T1000 (cell line): ENCODE measurements at places on chromosomes 6 and 20.

GRCh38 chr20:59772373-59772705, 161.1 kb downstream of the SYCP2 start:
- DNase-seq: no peak

DNA sequence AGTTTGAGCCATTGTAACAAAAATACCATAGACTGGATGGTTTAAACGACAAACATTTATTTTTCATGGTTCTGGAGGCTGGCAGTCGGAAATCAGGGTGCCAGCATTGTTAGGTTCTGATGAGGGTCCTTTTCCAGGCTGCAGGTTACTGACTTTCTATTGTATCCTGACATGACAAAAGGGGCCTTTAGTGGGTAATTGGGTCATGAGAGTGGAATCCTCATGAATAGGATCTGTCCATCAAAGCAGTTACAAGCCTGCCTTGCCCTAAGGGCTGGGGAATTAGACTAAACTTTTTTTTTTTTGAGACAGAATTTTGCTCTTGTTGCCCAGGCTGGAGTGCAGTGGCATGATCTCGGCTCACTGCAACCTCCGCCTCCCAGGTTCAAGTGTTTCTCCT, 347.9 kb upstream of the TSHZ2 start:
- DNase-seq: no peak

DNA sequence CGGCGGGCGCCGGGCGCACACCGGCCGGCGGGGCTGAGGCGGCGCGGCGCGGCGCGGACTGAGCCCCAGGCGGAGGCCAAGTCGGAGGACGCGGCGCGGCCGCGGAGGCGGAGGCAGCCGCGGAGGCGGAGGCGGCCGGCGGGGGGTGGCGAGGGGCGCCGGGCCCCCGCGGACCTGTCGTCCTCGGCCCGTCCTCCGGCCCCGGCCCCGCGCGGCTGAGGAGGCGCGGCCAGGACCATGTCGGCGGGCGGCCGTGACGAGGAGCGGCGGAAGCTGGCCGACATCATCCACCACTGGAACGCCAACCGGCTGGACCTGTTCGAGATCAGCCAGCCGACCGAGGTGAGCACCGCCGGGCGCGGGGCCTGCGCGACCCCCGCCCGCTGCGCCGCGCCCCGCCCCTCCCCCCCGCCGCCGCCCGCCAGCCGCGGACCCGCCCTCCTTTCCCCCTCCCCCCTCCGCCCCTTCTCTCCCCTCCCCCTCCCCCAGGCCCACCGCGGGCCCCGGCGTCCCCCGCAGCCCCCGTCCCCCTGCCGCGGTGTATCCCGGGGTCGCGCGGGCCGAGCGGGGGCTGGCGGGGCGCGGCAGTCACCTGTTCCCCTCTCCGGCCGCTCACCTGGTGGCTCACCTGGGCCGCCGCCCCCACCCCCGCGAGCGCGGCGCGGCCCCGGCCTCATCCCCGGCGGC, at the start of gene AFDN:
Gene AFDN (plus strand): TSS at position 16 of the 687 bp plus-strand sequence. CDS start 222 bp downstream, at position 238.
- no peak for DNase-seq

DNA sequence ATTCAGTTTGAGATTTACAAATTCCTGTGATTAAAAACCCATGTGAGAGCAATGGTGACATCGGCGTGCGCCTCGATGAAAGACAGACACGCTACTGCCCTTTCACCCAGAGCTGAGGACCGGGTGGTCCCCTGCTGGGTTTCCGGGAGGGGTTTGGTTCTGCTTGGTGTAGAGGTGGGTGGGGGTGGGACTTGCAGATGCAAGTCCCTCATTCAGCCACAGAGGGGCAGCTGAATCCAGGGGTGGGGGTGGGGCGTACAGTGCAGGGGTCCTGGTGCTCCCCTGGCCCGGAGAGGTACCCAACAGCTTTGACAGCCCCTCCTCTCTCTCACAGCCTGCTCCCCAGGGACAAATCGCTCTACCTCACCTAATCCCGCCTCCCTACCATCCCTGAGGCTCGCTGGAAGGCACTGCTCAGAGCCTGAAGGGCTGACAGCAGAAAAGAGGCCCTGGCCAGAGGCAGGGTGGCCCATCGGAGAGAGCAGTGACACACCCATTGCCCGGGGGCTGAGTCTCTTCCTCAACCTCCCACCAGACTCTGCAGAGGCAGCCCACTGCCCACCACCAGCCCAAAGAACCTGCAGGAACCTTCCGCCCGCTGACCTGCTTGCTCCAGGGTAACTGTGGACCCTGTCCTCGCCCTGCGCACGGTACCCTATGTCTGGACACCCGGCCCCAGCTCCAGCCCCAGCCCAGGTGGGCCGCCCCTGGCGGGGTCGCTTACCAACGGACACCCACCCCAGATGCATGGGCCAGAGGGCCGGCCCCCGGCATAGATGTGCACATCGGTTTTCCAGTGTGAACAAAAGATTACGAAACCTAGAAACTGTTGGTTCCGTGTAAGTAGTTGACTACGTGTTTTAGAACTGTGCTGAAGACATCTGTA, 118.4 kb downstream of the JPH2 start:
- DNase-seq: no peak

GRCh38 chr20:23326774-23327173, 23.8 kb upstream of the NXT1 start:
- no peak for DNase-seq

DNA sequence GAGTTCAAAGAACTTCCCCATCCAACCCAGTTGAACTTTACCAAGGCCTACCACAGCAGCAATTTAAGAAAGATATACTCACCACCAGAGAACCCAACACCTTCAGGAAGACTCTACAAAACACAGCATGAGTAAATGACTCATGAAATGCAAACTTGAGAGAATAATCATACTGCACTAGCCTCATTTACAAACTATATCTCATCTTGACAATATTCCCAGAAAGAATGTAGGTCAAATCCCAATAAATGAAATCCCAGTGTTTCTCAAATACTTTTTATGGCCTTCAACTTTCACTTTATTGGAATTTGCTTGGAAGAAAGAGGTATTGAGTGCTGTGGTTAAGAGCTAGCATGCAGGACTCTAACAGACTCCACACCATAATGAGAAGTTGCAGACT, 60.0 kb downstream of the FYN start:
- no peak for DNase-seq

GRCh38 chr6:86537292-86537861, 400.0 kb upstream of the HTR1E start:
- DNase-seq: no peak

DNA sequence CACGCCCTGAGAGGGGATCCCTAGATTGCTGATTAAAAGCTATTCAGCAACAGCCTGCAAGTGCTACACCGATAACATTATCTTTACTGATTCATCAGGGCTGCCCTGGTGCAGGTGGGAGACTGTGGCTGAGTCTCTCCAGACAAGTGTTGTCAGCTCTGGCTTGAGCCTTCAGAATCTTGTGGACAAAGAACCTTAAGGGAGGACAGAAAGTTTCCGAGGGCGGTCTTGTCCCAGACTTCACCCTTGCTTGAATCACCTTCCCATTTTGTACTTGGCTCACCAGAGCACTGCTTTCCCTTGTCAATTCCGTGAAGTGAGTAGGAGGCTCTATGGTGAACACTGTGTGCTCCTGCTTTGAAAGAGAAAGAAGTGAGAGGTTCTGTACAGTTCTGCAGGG, 88.6 kb upstream of the PCSK2 start:
- no peak for DNase-seq

DNA sequence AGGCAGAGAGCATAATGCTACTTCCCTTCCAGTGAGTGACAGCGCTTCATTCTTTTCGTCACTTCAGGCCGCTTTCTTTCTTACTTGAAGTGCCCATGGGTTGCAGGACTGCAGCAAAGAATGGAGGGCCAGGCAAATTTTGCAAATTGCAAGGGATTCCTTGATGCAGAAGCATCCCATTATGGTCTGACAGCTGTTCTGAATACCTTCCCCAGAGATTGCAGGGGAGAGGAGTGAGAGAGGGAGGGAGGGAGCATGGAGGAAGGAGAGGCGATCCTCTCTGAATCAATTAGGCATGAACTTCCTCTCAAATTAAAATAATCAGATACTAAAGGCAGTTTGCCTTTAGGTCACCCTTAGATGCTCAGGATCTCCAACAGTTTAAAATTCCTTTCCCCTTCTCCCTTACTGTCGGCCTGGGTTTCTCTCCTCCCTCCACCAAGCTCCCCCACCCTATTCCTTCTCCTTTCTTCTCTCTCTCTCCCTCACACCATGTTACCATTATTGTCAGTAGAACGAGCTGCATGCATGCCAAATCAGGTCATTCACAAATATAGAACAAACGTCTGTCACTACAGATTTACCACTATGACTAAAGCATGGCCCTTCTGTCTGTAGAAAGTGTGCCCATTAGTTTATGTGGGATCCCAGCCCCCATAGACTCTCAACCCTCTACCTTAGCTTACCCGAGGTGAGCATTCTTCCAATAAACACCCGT, 289.2 kb downstream of the CD83 start:
- DNase-seq: no peak

DNA sequence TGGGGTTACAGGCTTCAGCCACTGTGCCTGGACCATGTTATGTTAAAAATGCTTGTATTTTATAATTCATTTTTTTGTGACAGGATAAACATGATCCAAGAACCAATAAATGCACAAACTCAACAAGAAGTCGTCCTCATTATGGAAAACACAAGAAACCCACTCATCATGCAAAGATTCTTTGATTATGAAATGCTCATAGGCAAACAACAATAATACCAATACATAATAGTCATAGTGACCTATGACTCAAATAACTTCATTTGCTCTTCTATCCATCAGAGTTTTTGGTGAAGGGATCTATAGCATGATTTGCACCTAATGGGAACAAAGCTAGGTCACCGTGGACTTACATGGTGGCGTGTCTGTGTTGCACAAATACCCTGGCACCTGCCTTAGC, 217.1 kb upstream of the THEMIS start:
- DNase-seq: no peak

DNA sequence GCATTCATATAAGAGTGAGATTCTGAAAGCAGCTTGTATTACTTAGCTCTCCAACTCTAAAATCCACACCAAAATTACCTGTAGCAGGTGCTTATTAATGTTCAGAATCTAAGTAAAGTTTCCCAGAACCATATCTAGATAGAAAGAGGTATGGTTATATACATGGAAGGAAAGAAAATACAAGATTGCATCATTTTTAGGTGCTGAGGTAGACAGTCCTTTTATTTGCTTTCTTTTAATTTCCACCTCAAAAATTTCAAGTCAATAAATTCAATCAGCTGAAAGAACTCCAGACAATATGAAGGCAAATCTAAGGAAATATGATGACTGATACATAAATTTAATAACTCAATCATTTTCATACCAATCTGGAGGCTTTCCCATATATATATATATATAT, 521.9 kb downstream of the PKHD1 start:
- DNase-seq: no peak

DNA sequence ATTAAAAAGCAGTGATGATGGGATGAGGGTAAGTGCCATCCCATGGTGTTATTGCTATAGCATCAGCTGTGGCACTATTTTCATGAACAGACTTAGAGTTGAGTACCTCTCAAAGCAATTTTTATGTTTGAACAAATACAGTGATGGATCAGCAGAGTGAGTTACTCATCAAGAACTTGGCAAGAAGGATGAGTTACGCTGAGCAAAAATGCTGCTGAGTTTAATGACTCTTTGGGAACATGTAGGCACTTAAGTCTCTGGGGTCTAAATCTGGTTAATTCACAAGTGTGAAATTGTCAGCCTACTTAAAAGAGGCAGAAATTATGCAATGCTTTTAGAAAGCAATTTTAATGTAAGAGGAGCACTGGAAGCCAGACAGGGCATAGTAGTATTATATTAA, 78.5 kb upstream of the AHI1 start:
- no peak for DNase-seq

DNA sequence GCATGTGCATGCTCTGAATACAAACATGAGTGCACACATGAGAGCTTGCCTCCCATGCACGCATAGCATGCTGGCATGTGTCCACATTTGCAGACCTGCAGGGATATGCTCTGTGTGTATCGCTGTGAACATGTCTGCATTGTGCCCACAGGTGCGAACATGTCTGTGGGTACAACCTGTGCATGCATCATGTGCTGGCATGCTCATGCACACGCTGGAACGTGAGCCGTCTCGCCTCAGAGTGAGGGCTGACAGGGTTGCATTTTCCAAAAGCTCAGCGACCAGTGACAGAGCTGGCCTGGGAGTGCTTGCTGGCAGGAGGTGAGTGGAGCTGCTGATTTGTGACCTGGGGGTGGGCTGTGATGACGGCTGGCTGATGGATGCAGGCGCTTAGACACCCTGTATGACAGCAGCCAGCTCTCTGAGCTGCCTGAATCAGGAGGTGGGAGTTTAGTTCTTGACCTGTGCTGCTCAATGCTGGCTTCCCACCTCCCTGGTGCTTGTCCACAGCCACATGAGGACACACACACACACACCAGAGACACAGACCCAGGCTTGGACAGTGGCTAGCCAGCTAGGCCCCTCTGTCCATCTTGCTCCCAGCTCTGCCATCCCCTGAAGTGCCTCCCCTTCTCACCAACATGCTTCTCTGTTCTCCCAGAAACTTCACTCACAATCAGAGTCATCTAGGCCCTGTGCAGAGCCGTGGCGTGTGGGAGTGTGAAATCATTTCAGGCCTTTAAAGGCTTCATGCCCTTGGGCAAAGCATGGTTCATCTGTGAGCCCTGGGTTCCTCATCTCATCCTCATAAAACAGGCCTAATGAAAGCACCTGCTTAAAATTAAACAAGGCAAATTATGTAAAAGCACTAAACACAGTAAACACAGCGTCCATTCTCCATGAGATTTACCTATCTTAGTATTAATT, 51.4 kb downstream of the CD40 start:
- no peak for DNase-seq

- DNase-seq: no peak
These were observed 6.5 kb downstream of the ELOVL5 start for GRCh38 chr6:53342217-53342616.
